ENCODE measurements at places on chromosomes 16 and 17.

DNA sequence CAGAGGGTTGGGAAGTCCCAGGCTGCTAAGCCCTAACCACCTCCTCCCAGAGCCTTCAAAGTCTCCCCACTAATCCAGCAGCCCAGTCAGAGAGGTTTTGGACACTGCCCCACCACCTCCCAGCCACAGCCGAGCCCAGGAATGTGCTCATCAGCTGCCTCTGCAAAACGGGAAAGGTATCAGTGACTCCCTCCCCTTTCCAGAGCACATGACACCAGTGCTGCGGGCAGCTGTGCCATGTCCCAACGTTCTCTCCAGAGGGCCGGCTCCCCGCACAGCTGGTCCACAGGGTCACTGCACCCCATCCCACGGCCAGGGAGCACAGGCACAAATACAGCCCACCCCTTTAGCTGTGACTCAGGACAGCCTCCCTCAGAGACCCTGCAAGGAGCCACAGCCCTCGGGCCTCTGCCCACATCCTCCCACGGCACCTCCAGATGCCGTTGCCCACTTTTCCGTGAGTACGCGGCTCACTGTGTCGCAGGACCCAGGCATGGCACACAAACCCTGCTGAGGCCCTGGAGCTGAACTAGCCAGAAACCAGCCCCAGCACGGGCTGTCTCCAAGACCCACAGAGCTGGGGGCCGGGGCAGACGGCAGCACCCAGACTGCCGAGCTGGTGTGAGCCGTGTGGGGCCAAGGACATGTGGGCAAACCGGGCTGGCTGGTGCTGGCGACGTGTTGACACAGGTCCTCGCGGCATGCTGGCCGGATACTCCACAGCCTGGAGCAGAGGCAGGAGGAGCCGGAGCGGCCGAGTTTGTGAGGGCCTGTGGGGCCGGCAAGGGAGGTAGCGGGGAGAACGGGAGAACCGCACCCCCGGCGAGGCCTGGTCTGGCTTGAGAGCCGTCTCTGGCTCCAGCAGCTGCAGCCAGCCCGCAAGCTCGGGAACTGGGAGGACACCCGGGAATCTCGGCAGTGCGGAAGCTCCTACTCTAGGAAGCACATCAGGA lies 6.3 kb upstream of the PPP1R27 start:
- DNase-seq, result no peak

GRCh38 chr17:34728771-34729310 lies 149.5 kb downstream of the TMEM132E start:
- no peak for DNase-seq

GRCh38 chr17:35817196-35817595 lies 7.9 kb downstream of the TAF15 start:
- DNase-seq, result no peak

DNA sequence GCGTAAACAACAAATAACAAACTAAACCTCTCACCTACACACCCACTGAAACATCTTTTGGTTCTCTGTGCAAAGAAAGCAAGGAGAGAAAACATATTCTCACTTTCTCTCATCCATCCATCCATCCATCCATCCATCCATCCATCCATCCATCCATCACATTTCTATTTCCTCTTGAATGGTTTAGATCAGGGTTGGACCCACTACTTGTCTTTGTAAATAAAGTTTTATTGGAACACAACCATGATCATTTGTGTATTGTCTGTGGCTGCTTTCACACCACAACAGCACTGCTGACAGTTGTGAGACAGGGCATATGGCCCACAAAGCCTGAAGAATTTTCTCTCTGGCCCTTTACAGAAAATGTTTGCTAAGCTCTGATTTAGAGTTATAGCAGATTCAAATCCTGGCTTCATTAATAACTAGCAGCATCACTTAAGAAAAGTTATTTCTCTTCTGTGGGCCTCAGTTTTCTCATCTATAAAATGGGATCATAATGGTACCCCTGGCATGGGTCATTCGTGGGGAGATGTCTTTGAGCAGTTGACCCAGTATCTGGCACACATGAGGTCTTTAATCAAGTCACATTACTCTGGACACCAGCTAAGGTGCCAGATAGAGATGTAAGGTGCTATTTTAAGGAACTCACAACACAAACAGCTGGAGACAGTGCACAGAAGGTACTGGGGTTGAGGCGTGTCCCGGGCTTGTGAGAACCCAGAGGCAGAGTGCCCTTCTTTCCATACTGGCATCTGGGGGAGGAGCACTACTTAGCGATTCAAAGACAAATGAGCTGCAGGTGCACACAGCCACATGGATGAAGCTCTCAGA lies 146.3 kb downstream of the CMIP start:
- no peak for DNase-seq

GRCh38 chr17:49748791-49749190 lies 15.1 kb downstream of the FAM117A start:
- DNase-seq, result no peak

- no peak for DNase-seq
Measured at GRCh38 chr16:1121601-1122397, 25.8 kb upstream of the C1QTNF8 start.

DNA sequence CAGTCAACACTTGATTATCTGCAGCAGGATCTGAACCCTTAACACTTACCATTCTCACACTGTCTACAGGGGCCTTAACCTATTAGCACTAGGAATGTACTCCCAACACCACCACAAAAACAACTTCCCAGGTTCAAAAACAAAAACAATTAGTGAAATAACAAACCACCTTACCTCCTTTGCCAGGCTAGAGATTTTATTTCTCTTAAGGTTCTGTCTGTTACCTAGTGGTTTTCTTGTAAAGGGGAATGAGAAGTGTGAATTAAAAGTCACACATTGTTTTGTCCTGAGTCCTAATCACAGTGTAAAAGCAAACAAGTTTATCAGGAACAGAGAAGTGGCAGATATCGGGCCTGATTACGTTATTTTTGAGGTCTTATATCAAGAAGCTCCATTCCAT lies 9.7 kb downstream of the SMARCE1 start:
- DNase-seq, result no peak

DNA sequence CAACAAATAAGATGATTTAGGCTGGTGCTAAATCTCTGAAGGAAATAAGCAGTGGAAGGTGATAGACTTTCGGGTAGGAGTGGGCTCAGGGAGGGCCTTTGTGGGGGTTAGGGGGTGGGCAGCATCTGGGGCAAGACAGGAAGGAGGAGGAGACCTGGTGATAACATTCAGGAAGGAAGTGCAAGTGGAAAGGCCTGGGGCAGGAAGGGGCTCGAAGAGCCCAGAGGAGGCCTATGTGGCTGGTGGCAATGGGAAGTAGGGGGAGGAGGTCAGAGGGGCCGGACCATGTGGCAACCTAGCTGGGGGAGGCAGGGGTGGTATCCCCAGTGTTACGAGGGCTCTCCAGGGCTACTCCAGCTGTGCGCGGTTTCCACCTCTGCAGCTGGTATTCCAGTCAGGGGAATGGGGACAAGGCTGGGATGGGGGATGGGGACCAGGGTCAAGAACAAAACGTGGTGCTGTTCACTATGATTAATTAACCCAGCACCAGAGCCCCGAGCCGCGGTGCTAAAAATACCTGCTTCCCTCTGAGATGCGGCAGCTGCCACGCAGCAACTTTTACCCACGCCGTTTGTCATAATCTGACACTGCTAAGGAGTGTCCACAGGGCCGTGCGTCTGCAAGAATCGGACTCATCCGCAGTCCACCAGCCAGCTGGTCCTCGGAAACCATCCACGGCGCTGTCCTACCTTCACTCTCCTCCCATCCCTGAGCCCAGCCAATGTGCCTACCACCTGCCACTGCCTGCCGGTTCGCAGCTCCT lies 5.2 kb upstream of the CCDC182 start:
- no peak for DNase-seq

- DNase-seq, result no peak
Measured at GRCh38 chr17:74992223-74992622, 4.8 kb downstream of the CDR2L start.

Data from RCC 7860 (cell line).